Astrocyte (in vitro differentiated cells and primary cell): ENCODE measurements at places on chromosomes 6 and 20.
A peak's percentile ranks its signal among the peaks of the same experiment; 100 is the strongest.

GRCh38 chr6:11672669-11673068 lies 105.9 kb downstream of the ADTRP start:
- DNase-seq = no peak

DNA sequence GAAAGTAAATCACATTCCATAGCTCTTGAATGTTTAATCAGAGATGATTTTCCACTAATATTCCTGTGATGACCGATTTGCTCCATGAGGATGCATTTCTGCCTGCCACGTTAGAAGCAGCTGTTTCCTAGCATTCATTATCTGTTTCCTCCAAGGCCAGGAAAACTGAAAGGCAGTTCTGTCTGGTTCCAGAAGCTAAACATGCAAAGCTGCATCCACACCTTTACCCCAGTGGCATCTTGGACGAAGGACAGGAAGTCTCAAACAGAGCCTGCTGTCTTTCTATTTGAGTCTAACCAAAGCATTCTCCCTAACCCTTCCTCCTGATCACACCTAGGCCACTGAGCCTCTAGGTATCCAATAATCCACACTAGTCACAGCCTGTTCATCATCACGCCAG lies 27.6 kb downstream of the CNKSR3 start:
- no peak for DNase-seq

DNA sequence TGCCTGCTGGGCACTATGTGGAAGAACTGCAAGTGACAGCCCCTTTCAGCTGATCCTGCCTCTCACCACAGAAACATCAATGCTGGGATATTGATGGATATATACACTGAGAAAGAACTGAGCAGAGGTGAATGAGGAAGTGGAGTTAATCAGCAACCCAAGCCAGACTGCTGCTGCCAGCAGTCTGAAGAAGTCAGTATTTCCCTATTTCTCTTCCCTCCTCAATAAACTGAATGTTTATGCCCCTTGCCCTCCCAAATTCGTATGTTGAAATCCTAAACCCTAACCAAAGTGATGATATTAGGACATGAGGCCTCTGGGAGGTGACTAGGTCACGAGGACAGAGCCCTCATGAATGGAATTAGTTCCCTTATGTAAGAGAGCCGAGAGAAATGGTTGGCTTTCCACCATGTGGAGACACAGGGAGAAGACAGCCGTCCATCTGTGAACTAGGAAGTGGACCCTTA lies 76.3 kb downstream of the CDK19 start:
- no peak for DNase-seq

GRCh38 chr6:160933256-160933655 lies 58.3 kb upstream of the MAP3K4 start:
- DNase-seq = no peak

DNA sequence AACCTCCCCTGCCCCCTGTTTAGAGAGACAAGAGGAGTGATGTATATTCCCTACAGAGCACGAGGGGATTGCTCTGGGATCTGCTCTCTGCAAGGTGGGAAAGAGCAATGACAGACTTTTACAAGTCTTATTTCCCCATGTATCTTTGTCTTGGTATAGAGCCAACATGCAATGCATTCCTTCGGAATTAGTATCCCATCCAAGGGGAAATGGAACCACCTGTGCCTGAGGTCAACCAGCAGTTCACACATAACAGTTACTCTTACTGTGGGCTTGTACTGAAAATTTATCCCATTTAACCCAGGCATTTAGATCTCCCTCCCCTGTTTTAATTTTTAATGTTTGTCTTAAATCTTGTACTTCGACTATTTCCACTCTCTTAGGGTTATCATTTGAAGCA lies 250.4 kb downstream of the C6orf118 start:
- DNase-seq = peak; percentile 50

DNA sequence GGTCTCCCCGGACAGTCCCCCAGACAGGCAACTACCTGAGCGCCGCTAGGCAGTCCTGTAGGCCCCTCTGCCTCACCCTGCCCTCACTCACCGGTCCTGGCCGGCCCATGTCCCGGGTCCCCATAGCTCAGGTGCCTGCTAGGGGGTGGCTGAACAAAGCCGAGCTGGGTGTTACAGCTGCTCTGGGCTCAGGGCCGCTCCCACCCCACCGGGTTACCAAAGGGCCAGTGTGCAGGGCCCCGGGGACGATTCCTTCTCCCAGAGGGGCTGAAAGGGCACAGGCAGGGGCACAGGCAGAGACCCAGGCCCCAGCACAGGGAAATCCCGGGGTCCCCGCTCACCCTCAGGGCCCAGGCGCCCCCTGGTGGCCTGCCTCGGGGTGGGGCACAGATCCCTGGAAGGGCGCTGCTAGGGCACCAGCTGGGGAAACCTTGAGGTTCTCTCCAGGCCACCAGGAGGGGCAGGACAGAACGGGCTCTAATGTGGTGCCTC lies 118.4 kb downstream of the GRM4 start:
- no peak for DNase-seq

DNA sequence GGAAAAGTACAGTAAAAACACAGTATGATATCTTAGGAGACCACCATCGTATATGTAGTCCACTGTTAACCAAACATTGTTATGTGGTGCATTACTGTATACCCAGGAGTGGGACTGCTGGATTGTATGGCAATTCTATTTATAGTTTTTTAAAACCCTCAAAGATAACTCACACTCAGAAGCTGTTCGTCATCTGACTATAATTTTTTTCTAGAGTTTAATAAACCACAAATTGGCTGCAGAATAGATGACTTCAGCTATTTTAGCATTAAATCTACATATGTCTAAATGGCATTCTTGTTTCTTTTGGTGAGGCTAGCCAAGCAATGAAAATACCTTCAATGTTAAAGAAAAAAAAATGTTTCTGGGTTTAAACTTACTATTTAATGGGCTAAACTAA lies 134.2 kb upstream of the BMP5 start:
- DNase-seq = peak; percentile 33

GRCh38 chr6:112281821-112282615 lies 27.7 kb upstream of the LAMA4 start:
- DNase-seq = peak; percentile 89

DNA sequence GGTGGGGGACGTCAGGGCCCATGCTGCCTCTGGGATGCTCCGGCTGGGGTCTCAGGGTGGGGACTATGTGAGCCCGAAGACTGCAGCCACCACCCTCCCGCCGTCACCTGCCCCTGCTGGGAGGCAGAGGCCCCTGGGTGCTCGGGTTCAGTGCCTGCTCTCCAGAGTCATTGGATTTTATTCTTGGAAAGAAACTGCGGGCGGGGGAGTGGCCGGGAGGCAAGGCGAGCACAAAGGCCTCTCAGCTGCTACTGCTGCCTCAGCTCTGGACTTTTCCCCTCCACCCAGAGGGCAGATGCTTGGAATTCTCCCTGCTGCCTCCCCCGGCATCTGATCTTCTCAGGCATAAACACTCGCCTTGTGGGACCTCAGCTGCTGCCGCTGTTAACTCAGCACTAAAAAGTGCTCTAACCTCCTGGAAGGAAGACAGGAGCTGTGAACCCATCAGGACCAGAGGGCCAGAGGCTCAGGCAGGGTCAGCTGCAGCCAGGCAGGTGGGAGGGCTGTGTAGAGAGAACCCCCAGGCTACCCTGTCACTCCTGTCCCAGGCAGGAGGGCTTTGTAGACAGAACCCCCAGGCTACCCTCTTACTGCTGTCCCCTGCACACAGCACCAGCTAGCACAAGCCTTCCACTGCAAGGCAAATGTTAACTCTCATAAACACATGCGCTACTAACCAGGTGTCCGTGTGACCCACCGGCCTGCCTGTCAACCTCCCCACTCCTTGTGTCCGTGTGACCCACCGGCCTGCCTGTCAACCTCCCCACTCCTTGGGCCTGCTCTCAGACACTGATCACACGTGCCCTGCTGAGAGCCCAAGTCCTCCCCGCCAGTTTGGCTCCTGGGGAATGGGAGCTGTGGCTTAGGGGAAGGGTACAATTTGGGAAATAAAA lies 9.4 kb upstream of the FRMD1 start:
- DNase-seq = peak; percentile 41

DNA sequence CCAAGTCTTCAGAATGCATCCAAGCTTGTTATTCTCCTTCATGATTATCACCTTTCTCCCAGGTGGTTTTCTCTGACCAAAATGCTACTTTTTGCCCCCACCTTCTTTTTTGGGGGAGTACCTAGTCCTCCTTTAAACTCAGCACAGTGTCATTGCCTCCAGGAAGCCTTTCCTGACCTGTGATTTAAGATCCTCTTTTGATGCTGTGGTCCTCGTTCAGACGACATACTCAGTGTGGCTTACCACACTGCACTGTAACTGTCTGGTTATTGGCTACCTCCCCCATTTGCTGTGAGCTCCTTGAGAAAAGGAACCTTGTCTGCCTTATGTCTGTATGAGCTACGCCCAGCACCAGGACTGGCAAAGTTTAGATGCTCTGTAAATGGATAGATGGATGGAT lies 14.6 kb downstream of the SAYSD1 start:
- no peak for DNase-seq

GRCh38 chr6:2166717-2167116 lies 78.7 kb downstream of the GMDS start:
- no peak for DNase-seq

DNA sequence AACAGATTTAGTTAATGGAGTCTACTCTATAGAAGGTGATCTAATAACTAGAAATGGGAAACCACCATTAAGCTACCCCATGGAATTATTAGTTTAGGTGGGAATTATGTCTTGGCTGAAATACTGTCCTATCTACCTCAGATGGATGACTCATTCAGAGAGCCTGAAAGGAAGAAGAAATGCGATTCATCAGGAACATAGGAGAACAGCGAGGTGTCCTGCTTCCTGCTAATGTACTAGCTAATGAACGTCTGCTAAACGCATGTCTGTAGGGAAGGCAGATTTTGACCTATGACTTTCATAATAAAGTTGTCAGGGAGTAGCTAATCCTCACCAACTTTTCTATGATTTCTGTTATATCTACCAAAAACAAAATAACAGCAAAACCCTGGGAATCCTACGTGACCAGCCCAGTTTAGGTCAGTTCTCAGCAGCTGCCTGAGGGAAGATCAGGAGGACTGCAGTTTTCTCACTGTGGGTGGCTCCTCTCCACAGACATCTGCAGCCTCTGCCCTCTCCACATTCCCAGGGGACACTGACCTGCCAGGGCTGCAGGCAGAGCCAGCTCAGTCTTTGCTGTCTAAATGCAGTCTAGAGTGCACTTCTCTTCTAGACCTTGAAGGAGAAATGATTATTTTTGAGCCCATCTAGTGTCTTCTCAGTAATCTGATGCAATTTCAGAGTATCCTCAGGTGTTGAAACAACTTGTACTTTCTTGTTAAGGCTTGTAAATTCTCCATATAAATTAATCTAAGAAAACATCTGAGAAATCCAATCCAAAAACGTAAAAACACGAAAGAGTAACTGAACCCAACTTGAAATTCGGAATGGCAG lies 18.1 kb upstream of the SFT2D1 start:
- no peak for DNase-seq

DNA sequence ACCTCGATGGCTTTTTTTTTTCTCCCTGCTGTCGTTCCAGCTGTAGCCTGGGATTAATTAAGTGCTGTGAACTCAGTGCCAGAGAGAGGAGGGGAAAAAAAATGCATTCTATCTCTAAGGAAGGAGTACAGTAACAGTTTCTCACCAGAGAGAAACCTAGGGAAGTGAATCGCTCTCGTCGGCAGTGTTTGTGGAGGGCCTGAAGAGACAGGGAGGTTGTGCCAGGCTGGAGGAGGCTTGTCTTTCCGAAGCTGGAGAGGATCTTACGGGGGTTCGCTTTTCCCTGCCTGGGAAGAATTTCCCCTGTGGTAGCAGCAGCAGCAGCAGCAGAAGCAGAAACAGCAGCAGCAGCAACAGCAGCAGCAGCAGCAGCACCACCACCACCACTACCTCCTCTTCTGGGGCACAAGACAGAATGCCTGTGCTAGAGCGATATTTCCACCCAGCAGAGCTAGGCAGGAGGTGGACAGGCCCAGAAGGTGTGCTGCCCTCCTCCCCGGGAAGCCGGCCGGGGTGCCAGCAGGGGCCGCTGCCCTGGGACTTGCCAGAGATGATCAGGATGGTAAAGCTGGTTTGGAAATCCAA lies 186.5 kb downstream of the PDE7B start:
- DNase-seq = peak; percentile 56

- DNase-seq = no peak
Observed at GRCh38 chr6:129111853-129112252, 228.9 kb downstream of the LAMA2 start.

DNA sequence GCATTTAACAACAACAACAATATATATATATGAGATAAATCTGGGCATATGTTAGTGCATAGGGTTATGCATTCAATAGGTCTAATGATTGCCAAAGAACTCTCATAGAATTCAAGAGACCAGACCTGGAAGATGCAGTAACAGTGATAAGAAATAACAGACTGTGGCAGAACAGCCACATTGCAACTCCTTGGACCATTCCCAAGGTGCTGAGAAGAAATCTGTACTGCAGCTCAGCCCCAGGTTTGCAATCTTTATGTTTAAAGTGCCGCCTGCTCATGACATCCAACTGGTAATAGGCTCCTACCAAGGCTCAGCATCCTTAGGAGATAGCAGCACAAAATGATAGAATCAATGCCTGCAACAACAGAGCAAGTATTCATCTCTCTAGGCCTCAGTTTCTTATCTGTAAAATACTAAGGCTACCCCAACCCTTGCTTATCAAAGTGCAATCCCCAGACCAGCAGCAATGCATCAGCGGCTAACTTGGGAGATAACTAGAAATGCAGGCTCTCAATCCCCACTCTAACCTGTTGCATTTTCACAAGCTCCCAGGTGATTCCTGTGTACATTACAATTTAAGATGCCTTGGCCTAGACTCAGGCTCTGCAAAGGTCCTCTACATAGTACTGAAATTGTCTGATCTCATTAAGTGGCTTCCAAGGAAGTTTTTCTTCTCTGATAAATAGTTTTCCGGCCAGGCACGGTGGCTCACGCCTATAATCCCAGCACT lies 30.6 kb upstream of the PIM1 start:
- DNase-seq = no peak

GRCh38 chr20:62907384-62908317 lies 18.7 kb downstream of the DIDO1 start:
- DNase-seq = no peak

DNA sequence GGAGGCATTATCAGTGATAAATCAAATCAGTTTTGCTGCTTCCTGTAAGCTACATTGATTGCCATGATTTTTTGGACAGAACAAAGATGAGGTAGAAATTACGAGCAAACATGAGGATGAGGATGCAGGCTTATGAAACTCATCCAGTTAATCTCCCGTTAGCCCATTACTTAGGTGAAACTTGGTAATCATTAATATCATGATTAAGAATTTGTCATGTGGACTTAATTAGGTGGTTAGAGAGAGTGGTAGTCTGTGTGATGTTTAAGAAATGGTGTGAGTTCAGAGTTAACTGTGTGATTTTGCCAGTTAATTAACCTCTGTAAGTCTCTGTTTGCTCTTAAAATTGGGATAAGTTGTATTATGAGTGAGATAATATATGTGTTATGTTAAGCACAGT lies 62.0 kb downstream of the TSPYL4 start:
- DNase-seq = no peak

DNA sequence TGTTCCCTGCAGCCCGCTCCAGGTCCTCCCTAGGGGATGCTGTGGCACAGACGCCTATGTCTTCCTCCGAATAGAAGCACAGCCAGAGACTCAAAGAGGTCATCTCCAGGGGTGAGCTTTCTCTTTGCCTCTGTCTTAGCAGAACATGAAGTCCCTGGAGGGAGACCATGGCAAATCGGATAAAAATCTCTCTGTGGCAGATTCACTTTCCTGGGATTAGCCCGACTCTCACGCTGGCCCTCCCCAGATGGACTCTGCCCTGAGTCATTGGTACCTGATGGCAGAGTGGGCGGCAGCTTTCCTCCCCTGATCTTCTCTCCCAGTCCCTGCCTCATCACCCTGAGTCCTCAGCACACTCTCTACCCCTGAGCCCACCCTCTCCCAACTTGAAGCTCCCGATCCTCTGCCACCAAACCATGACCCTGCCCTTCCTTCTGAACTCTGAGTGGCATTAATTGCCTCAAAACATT lies 58.0 kb upstream of the CCDC167 start:
- DNase-seq = no peak
